Activated T-cell treated with anti-CD3 and anti-CD28 coated beads, Interleukin-2, amount 50 U/mL, for 4 hours (primary cell): ENCODE measurements at places on chromosomes 16 and 17.

GRCh38 chr16:85751698-85752501 lies 1.0 kb upstream of the C16orf74 start:
- DNase-seq: no peak

- no peak for DNase-seq
Observed at GRCh38 chr16:86697715-86698114, 119.4 kb downstream of the FOXL1 start.

DNA sequence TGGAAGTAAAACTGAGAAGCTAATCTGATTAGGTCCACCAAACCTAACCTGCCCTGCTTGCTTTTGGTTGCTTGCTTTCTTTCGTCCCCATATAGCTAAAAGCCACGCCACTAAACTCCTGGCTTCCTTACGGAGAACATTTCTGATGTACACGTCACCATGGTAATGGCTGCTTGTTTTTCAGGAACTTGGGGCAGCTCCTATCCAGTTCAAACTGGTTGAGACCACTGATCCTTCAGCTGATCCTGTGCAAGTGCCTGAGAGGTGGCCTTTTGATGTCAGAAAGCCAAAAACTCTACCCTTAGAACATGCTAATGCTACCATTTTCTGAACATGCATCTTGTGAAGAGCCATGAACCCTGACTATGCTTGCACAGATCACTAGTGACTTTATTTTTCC lies 14.4 kb upstream of the DHRS7C start:
- no peak for DNase-seq

- DNase-seq: no peak
Observed at GRCh38 chr16:23893986-23894385, 58.2 kb downstream of the PRKCB start.

DNA sequence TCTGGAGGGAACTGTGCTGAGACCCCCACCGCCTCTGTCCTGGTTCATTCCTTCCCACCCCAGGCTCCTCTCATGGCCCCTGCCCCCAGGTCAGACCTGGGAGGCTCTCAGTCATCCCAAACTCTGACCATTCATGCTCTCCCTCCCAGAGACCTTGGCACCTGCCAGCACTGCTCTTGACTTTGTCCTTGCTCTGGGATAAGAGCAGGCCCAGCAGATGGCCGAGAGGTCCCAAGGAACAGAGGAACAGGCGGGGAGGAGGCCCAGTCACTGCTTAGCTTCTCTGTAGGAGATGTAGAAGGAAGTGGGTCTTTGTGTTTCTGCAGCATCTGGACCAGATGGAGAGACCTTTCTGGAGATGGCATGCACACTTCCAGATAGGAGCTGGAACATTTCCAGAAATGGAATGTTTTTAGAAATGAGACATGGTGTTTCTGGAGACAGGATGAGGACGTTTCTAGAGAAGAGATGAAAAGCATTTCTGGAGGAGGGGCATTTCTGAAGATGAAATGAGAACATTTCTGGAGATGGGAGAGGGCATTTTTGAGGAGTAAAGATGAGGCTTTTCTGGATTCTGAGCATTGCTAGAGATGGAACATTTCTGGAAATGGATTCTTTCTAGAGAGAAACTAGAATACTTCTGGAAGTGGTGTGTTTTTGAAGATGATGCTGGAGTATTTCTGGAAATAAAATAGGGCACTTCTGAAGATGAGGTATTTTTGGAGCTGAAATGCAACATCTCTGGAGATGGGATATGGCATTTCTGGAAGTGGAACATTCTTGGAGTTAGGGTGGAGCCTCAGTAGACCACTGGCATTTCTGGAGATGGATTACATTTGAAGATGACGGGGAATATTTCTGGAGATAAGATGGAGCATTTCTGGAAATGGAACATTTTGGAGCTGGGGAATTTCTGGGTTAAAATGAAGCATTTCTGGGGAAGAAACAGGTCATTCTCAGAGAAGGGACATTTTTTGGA lies 55.2 kb downstream of the RAI1 start:
- DNase-seq: no peak

DNA sequence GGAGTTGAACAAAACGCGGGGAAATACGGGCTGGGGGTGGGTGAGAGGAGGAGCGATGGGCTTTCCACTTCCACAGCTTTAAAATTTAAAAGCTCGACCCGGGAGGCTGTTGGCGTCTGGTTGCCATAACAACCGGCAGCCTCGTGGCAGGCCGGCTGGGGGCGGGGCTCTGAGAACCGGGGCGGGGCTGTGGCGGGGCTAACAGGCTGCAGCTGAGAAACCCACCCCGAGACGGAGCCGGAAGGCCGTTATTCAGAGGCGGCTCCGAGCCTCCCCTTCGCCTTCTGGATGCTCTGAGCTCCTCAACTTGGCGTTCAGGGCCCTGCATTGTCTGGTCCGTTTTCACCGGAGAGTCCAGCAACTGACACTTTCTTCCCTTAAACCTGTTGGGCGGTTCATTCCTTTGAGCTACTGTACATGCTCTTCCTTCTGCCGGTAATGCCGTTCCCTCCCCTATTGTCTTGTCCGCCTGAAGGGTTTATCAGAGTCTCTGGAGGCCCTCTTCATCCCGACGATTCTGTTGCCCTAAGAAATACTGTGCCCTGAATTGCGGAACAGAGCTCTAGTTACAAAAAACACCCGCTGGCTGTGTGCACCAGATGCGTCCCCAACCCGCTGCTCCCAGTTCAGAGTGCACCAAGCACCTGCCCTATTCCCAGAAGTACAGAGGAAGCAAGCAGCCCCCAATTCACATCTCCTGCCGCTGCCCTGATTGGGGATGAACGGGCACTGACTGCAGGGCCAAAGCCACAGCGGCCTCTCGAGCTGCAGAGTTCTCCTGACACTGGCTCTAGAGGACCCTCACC lies 596 bp downstream of the DNAAF8 start:
- peak; percentile 92 for DNase-seq

- DNase-seq: no peak
Observed at GRCh38 chr17:32488177-32488542, 1.4 kb downstream of the CDK5R1 start.

GRCh38 chr16:66928702-66929388 lies 3.5 kb upstream of the RRAD start:
- no peak for DNase-seq

DNA sequence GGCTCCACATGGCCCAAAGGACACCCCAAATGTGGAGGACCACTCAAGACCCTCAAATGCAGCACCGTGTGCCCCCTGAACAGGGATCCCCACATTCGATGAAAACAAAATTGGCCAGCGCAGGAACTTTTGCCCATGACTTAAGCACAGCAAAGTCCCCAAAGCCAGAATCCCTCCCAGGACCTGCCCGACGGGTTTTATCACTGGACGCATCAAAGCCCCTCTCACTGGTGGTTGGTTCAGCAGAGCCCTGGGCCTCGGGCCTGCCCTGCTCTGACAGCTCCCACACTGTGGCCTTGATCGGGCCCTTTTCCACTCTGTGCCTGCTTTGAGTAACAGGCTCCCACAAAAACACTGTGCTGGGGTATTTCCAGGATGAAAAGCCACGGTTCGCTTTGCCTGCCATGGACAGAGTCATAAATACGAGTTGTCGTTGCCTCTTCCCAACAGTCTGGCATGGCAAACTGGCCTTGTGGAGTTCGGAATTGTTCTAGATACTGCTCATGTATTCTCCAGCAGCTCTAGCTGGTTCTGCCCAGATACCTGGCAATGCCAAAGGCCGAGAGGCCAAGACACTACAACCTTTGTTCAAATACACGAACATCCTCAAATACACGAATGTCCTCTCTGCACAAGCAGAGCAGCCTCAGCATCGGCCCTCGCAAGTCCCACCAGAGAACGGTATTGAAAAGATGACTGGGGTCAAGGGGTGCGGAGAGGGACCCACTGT lies 46.4 kb downstream of the TBC1D16 start:
- no peak for DNase-seq

DNA sequence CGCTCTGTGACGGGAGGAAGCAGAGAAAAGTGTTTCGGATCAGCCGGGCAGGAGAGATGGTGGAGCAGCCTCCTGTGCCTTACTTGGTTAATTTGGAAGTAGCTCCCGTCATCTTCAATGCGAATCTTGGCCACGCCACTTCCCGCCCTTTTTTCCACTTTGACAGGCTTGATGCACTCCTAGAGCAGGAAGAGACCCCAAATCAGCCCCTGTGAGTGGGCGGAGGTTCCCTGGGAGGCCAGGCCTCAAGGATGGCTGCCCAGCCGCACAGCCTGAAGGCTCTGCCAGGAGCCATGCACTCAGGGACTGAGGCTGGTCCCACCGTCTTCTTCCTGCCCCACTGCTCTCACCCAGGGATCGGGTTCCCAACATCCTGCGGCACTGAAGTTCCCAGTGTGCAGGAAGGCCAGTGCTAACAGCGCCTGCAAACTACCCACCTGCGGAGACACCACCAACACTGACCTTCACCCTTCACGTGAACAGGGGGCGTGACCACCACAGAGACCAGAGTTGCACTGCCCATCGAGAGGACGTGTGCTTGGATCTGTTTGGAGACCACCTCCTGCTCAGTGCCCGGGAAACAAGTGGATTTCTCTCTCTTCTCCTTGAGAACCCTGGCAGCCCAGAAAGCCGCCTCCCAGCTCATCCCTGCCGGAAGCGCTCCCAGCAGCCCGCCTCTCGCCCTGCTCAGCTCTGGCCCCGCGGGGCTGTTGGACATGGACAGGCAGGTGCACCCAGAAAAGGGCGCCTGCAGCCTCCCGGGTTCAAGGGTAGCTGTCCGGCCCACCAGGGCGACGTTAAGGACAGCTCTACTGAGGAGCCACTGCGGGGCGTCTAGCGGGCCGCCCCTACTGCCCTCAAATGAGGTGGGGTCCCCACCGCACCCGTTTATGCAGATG lies 988 bp downstream of the CIAO3 start:
- no peak for DNase-seq

DNA sequence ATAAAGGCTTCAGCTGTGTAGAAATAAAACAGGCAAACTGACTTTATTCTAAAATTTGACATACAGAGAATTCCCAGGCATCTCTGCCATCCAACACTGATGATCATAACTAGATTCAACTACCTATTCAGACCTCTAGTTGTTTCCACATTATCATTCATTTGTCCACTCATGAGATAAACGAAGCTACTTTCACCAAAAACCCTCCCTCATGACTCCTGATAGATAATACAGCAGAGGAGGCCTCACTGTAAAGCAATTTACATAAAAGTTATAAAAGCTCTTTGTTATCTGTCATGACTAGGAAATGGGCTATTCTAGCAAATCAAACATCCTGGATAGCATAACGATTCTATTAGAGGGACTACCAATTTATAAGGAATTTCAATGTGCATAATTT lies 19.6 kb upstream of the RFFL start:
- DNase-seq: no peak

- no peak for DNase-seq
Observed at GRCh38 chr16:67641779-67642708, 2.9 kb upstream of the CARMIL2 start.

DNA sequence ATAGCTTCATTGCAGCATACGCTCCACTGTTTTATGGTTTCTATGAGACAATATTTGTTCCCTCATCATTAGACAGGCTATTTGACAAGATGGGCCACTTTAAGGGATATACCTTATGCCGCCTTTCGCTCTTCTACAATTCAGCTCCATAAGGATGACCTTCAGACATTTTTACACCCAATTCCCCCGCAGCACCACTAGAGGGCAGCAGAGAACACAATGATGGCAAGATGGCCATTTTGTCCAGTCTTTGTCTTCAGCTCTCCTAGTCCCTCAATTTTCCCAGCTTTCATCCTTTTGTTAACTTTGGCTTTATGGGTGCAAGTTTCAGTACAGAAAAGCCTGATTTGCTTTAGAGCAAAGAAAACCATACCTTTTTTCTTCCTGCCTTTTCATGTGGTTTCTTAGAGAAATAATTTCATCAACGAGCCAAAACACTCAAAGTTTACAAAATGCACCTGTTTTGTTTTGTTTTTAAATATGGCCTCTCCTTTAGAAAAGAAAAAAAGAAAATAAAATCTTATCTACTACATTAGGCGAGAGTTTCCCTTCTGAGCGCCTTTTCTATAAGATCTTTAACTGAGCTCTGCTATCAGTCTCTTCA lies 355.3 kb downstream of the TOX3 start:
- DNase-seq: peak; percentile 18

- no peak for DNase-seq
Observed at GRCh38 chr17:37744961-37745800, at the start of gene HNF1B. Gene HNF1B, minus strand, starts transcription at chr17:37745059. Its CDS starts 175 bp downstream, at chr17:37744884.

GRCh38 chr17:47225436-47225858 lies 16.3 kb downstream of the MYL4 start:
- DNase-seq: no peak

GRCh38 chr16:79469999-79470398 lies 130.5 kb downstream of the MAF start:
- DNase-seq: no peak

GRCh38 chr17:81063106-81064093 lies 28.4 kb downstream of the BAIAP2 start:
- DNase-seq: no peak

DNA sequence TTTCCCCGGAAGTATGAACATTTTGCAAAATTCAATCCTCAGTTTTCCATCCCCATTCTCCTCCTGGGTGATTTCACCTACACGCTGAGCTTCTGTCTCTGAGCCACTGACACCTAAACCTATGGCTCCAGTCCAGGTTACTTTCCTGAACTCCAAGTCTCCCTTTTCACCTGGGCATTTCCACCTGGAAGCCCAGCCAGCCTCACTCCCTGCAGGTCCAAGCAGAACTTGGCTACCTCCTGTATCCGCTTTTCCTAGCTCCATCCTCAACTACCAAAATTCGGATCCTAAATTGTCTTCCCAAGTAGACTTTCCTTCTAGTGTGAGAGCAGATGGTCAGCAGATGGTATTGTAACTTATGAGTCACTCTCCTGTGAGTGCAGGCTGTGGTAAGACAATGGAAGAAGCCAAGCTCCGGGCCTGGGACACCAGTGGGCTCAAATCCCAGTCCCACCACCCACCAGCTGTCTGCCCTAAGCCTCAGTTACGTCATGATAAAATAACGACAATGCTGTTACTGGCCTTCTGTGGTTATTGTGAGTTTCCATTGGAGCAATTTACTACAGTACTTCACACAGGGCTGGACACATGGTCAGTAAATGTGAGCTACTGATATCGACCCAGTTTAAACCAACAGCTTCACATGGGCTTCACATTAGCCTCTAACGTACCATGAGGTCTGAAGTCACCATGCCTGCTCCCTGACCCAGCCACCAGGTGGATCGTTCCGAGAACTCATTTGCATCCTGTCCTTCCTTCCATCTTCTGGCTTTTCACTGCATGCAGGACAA lies 33.3 kb downstream of the PECAM1 start:
- no peak for DNase-seq

DNA sequence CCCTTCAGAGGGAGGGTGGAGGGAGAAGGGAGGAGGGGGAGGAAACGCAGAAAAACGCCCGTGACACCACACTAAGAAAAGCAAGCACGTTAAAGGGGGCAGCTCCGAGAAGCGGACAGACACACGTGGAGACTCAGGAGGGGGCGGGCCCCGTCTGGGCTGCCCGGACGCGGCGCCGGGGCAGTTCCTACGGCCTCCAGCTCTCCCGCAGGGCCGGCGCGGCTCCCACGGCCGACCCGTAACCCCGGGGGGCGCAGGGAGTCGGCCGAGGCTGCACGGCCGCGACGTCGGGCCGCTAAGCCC lies 362 bp downstream of the KLHDC4 start:
- DNase-seq: peak; percentile 56

GRCh38 chr17:46020023-46020761 lies 21.1 kb downstream of the STH start:
- DNase-seq: peak; percentile 27

- no peak for DNase-seq
Observed at GRCh38 chr16:21179126-21179982, 20.9 kb downstream of the LDAF1 start.
